ENCODE measurements at places on chromosomes 1 and 21. TPM values are rescaled to one million over a fixed set of nuclear protein-coding genes. Genes with fewer than 3 reads are reported as not detected.

Gene SAMD11
- under 0.01 TPM for total RNA-seq

Gene CELA2A
- not detected for total RNA-seq

Gene PARK7
- total RNA-seq: 241 TPM

Gene PDE9A
- total RNA-seq: 0.68 TPM

Gene OXCT2
- total RNA-seq: 1.7 TPM

Gene ANGPTL3
- not detected for total RNA-seq

Gene APCS
- total RNA-seq: not detected

Gene MIXL1
- total RNA-seq: not detected

Gene FGR
- total RNA-seq: 0.50 TPM

Gene OR2AK2
- total RNA-seq: not detected

Gene OR10J4
- total RNA-seq: not detected

Gene ACOT11
- total RNA-seq: 12.6 TPM

Gene TMPRSS3
- total RNA-seq: not detected

Gene ARTN
- 28.7 TPM for total RNA-seq

Gene DNALI1
- total RNA-seq: under 0.01 TPM

Gene NUDT17
- 0.78 TPM for total RNA-seq

Gene ZRANB2
- total RNA-seq: 57.9 TPM

All from nasal cavity respiratory epithelium epithelial cell of viscerocranial mucosa (primary cell).